ENCODE measurements at places on chromosomes 4 and X. TPM values are rescaled to one million over a fixed set of nuclear protein-coding genes. Genes with fewer than 3 reads are reported as not detected.

GRCh38 chr4:75726577-75726976, 2.2 kb downstream of the USO1 start:
- H3K36me3 ChIP-seq, result no peaks in the 10 kb centered on the region
- peak overlapping the region; percentile 97 for H3K4me3 ChIP-seq
- H3K27me3 ChIP-seq, result no peaks in the 10 kb centered on the region
- peaks cover 51% of the 10 kb centered on the region for H3K4me1 ChIP-seq
- no peak for DNase-seq

DNA sequence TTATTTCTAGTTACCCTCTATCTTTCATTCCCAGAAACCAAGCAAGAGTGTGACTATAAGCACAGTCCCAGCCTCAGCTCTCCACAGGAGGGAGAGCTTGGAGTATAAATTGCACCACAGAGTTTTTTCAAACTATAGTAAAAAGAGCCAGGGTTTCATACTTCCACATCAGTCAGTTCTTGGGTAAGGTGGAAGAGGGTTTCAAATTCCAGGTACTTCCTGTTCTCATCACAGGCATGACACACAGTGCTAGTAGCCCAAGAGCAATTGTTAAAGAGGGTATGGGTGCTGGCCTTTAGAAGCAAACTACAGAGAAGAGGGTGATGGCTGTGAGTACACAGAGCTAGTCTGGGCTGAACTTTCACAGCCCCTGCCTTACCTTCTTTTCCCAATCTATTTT, 5.7 kb upstream of the IL1RAPL1 start:
- no peak overlapping the region for H3K4me3 ChIP-seq
- DNase-seq, result no peak
- no peaks in the 10 kb centered on the region for H3K27me3 ChIP-seq
- H3K27ac ChIP-seq, result no peak overlapping the region
- H3K36me3 ChIP-seq, result no peaks in the 10 kb centered on the region
- H3K4me1 ChIP-seq, result peaks cover 8% of the 10 kb centered on the region

DNA sequence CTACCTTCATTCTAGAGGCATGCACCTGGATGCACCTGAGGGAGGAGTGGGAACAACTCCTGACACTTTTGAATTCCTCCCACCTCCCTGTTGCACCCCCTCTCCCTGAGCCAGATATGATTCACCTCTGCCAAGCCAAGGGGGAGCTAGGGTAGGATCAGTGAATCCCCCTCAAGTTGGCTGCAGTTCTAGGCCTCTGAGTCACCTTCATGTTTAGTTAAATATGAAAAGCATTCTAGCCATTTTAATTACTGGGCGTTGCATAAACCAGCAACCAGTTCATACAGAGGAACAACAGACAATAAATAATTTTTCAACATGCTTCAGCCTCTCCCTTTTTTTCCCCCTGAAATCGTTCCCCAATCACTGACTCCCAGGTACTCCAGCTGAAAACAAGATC, 1440.2 kb downstream of the ADGRL3 start:
- no peak for DNase-seq
- peak overlapping the region; percentile 27 for H3K27ac ChIP-seq
- H3K4me3 ChIP-seq, result no peak overlapping the region
- peaks cover 9% of the 10 kb centered on the region for H3K4me1 ChIP-seq
- no peaks in the 10 kb centered on the region for H3K27me3 ChIP-seq

GRCh38 chr4:175290401-175290800, 372.2 kb downstream of the ADAM29 start:
- no peaks in the 10 kb centered on the region for H3K4me1 ChIP-seq
- no peak overlapping the region for H3K27ac ChIP-seq
- H3K27me3 ChIP-seq, result no peaks in the 10 kb centered on the region

MTNR1A gene
- 0.80 TPM for total RNA-seq

DNA sequence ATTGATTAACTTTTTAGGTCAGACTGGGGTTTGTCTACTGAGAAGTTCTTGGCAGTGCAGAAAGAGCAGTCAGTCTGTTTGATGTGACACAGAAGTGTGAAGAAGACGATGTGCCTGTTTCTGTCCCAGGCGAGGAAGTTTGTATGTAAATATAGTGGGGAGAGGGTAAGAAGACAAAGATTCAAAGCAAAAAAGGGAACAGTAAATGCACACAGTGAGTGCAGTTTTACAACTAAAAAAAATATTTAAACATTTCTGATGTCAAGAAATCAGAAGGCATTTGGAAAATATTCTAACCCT, 264.9 kb downstream of the RAPGEF2 start:
- H3K36me3 ChIP-seq, result peaks cover 3% of the 10 kb centered on the region
- DNase-seq, result no peak
- H3K27ac ChIP-seq, result no peak overlapping the region
- H3K27me3 ChIP-seq, result no peaks in the 10 kb centered on the region
